ENCODE measurements at places on chromosomes 13 and 19.

DNA sequence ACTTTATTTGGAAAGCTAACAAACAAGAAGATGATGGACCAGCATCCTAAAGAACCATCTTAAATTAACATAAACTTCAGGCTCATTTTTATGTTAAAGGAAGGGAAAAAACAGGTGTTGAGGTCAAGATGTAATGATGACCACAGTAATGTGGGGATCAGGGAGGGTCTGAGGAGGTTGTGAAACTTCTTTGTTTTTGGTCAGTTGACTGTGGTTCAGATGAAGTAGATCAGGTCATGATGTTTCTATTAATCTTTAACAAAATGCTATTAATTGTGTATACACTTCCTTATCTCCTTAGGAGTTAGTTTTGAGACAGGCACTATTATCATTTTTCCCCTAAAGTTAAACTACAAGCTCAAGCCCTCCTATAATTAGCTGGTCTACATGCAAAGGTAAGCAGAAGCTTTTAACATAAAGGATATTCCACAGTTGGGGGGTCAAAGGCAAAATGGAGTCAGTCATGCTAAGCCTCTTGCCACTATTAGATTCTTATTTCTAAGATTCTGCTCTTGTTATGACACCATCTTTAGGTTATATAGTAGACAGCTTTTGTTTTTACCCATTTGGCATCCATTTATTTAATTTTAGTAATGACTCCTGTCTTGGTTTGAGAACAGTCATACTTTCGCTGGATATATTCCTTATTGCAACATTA is 800.1 kb upstream of the PCDH9 start:
- DNase-seq: no peak

GRCh38 chr19:35955881-35956634 is 19.9 kb downstream of the LRFN3 start:
- no peak for DNase-seq

DNA sequence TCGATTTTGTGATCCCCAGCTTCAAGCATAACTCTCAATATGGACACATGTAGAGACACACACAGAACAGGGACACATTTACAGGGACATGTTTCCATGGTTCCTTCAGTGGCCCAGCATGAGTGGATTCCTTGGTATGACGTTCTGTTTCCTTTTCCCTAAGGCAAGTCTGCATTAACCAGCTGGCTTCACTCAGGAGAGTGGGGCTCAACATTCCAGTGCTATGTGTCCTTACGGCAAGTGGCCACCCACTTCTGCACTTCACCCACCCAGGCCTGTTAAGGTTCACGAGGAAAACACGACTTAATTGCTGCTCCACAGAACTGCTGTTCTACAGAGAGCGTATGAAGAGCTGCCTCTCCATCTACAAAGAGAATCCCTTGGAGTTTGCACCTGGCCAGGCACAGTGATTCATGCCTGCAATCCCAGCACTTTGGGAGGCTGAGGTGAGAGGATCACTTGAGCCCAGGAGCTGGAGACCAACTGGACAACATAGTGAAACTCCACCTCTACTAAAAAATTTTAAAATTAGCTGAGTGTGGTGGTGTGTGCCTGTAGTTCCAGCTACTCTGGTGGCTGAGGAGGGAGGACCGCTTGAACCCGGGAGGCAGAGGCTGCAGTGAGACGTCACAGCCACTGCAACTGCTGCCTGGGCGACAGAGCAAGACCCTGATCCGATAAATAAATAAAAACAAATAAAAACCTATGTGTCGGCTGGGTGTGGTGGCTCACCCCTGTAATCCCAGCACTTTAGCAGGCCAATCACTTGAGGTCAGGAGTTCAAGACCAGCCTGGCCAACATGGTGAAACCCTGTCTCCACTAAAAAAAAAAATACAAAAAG is 32.5 kb downstream of the BRD4 start:
- DNase-seq: no peak

DNA sequence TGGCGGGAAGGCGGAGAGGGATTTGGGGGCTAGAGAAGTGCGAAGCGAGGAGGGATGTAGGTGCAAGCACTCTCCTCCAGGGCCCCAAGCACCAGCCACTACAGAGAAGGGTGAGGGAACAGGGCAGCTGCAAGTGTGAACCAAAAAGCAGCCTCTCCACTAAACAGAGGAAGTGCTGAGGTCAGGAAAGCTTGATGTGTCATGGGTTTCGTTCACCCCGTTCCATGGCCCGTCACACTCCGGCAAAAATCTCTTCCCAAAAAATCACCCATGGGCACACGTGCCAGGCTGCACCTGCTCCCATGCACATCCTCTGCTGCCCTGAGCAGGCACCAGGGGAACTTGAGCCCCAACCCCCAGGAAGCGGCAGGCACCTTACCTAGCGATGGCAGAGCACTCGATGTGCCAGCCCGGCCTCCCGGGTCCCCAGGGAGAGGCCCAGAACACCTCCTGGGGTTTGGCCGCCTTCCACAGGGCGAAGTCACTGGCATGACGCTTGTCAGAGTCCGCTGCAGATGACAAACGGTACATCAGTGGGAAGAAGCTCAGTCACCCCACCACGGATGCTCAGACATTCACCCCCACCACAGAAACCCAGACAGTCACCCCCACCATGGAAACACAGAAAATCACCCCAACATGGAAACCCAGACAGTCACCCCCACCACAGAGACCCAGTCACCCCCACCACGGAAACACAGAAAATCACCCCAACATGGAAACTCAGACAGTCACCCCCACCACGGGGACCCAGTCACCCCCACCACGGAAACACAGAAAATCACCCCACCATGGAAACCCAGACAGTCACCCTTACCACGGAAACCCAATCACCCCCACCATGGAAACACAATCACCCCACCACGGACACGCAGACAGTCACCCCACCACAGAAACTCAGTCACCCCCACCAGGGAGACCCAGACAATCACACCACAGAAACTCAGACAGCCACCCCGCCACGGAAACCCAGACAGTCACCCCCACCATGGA is 29.0 kb downstream of the CARS2 start:
- DNase-seq: no peak

- DNase-seq: no peak
Measured at GRCh38 chr13:112809332-112810315, 119.8 kb downstream of the ATP11A start.

- DNase-seq: no peak
Measured at GRCh38 chr13:72804301-72804700, 22.4 kb downstream of the PIBF1 start.

DNA sequence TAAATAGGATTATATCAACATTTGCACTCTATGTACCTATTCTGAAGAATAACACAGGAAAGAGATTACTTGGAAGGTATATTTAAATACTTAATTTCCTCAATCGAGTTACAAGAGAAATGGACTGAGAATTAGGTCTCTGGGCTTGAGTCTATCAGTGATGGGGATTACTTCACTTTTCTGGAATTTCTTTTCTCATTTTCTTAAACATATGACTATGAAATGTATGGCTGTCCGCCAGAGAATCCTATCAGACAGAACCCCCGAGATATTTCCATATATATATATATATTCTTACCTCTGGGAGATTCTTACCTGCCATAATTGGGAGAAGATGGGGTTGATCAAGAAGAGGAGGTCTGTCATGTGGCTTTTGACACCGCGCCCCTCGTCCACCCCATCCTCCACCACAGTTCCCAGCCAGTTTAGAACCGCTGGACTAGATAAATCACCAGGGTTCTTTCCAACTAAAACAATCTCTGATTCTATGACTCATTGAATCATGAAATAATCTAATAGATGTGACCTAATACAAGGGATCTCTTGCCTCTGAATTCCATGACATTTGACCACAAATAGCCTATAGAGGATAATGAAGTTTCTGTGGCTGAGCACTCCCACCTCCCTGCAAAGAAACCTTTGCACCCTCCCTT is 231.3 kb downstream of the TBC1D4 start:
- no peak for DNase-seq

- no peak for DNase-seq
Measured at GRCh38 chr19:46715620-46715974, 1.3 kb downstream of the PRKD2 start.

DNA sequence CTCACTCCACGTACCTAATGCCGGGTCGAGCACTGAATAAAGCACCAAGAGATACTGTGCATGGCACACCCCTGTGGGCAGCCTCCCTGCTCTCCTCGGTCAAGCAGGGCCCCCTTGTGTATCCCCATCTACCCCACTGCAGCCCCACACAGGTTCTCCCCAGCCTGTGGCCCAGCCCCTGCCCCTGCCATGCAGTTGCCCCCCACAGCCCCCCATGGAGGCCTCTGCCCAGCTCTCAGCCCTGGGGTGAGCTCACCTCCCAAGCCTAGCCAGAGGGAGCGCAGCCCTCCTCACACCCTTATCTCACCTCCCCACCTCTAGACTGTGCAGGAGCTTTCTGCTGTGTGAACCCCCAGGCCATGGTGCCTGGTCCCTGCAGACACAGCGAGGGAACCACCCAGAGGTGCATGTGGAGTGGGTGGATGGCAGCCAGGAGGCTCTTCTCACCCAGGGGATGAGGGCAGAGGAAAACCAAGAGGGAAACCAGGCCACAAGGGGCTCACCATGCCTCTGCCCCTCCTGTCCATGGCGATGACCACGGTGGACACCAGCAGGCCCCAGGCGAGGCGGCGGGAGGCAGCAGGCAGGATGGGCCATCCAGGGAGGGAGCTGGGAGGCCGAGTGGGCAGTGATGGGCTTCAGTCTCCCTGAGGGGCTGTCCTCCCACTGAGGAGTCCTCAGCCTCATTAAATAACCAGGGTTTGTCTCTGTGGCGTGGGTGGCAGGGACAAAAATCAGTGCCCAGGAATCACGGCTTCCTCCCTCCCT is 83.2 kb downstream of the ANKRD10 start:
- no peak for DNase-seq

GRCh38 chr19:53989600-53990533 is 1.6 kb upstream of the CACNG6 start:
- no peak for DNase-seq

DNA sequence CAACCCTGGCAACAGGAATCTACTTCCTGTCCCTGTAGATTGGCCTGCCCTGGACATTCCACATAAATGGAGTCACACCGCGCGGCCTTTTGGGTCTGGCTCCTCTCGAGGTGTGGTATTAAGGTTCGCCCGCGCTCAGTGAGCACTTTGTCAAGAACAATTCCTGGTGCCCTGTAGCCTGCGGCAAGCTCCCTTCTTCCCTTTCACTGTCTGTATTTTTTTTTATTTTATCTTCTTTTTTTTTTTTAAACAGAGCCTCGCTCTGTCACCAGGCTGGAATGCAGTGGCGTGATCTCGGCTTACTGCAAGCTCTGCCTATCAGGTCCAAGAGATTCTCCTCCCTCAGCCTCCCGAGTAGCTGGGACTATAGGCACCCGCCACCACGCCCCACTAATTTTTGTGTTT is 28.3 kb downstream of the PEX11G start:
- DNase-seq: no peak

DNA sequence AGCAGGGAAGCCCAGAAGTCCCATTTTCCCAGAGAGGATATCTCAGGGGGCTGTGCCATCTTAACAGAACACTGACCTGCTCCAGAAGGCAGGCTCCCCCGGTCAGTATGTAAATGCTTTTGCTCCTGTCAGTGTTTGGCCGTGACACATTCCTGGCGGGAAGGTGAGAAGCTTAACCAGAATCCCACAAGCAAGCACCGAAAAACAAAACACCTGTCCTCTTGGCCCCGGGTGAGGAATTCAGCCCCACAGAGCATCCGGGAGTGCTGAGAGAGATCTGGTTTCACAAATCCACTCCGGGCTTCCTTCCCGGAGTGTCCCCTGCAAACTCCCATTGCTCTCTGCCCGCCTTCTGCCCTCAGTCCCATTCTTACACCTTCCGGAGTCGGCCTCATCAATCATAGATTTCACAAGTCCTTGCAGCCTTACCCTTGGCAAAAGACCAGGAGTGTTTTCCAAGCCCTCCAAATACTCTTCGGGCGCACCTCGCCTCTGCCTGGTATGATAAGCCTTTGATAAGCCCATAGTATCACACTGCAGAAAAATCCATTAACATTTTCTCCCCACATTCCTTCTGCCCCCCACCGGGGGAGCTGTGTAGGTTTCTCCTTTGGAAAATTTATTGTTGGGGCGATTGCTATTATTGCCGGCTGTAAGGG is 12.2 kb downstream of the TPM4 start:
- DNase-seq: no peak

GRCh38 chr19:43790587-43790986 is 9.8 kb upstream of the KCNN4 start:
- DNase-seq: no peak

- DNase-seq: no peak
Measured at GRCh38 chr13:97889803-97890202, 63.7 kb upstream of the IPO5 start.

DNA sequence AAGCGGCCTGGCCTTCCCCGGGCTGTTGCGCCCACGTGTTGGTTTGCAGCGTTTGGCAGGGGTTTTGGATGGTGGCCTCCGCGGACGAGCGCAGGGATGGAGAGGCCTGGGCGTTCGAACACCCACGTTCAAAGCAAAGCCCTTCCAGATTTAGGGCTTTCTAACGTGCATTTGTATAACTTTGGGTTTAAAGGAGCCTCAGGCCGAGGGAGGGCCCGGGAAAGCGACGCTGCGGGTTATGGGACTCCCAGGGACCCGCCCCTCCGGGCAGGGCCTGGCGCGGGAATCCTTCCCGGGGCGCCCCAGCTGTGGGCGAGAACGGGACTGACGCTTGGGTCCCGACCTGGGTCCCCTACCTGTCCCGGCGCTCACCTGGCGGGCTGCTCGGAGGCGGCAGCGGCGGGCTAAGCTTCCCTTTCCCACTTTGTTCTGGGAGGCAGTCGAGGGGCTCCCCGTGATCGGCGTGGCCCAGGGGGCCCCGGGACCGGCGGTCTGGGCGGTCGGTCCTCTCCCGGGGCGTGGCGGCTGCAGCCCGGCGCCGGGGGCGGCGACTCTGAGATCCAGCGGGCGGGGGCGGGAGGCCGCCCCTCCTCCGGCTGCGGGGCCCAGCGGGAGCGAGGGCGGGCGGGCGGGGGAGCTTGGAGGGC is at the start of gene FBXO17:
TSS of gene FBXO17 (minus strand) at position 529 of the 647 bp plus-strand sequence. CDS start 25,423 bp downstream, outside the sequence.
- DNase-seq: no peak

DNA sequence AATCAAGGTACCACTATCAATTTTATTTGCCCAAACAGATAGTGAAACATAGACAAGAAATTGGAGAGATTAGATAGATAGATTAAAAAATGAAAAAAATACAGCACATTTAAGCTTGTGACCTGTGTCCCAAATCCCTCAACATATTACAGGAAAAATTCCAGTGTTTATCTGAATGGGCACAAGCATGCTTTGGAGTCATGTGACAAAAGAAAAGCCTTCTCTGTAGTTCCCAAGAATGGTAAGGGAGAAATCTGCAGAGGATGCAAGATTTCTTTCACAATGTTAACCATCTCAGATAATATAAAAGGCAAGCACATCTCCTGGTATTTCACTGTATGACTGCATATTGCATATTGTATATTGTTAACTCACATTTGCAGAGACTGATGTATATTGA is 168.0 kb downstream of the PCDH9 start:
- no peak for DNase-seq

- DNase-seq: peak; percentile 62
Measured at GRCh38 chr19:20423381-20424197, 142.0 kb downstream of the ZNF737 start.

GRCh38 chr13:20001366-20002190 is 43.1 kb downstream of the ZMYM2 start:
- DNase-seq: no peak

GRCh38 chr13:111392486-111392885 is 72.0 kb downstream of the TEX29 start:
- no peak for DNase-seq

- DNase-seq: no peak
Measured at GRCh38 chr19:6685482-6685881, 15.5 kb upstream of the TNFSF14 start.

- no peak for DNase-seq
Measured at GRCh38 chr19:33683881-33684537, 62.3 kb downstream of the CHST8 start.
